ENCODE measurements at places on chromosomes 1 and 21.
A peak's percentile ranks its signal among the peaks of the same experiment; 100 is the strongest.

DNA sequence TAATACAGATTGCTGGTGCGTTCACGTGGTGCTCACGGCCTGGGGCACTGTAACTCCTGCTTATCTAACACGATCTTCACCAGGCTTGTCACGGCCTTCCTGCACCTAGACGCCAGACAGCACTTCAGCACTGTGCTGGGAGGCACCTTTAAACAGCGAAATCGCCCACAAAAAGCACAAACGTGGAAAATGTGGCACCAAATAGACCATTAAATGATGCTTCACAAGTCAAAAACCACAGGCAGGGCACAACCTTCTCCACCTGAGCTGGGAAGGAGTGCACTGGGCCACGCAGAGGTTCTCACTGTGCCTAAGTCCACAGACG is 20.0 kb downstream of the IBA57 start:
- peak; percentile 57 for DNase-seq

DNA sequence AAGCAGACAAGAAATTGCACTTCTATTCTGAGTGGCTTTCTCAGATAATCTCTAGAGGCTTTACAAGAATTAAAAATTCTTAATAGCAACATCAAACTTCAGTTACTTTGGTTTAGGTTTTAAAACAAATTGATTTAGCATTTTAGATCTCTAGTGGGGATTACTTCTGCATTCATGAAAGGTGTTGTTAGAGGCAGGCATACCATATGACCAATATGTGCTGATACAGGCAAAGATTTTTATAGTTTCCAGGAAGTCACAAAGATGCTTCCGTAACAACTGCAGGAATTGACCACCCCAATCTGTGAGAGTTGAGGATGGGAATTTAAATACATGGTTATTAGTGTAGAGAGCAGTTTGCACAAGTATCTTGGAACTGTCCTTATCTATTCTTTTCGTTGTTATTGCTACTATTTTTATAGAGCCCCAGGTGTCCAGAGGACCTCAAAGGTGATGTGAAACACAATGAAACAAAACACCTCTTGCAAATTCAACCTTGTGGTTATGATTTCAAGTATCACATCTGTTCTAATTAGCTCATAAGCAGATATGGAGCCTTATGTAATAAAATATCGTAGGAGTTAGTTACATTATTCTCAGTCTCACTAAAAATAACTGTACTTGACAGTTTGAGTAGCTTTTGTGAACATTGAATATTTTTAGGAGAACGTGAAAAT is 512.7 kb upstream of the ADGRL4 start:
- DNase-seq = no peak

GRCh38 chr1:145708063-145708462 is 895 bp upstream of the PDZK1 start:
- DNase-seq = no peak

DNA sequence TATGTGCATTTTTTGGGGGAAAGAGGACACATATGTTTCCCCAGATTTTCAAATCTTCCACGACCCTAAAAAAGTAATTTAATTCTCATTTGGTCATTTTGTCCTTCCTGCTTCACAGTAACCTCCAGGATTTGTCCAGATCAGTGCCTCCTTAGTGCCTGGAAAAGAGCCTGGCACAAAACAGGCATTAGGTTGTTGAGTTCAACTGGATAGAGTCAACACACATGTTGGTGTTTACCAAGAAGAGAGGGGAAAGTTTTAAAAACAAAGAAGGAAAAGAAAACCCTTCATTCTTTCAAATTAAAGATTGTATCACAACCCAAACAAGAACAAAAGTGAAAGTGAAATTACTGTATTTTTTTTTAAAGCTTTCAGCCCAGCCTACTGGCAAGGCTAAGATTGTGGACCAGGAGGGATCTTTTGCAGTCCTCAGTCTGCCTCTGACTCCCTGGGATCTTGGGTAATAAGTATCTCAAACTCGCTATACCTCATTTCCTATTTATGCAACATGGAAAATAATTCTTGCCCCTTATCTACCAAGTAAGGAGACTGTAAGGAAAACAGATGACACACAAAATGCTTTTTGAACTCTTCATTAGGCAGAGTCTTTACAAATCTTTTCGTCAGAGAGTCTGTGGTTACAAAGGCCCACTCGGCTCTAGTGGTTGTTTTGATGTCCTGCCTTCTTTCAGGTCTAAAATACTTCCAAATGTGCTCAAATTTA is 57.8 kb downstream of the ZNF281 start:
- no peak for DNase-seq

DNA sequence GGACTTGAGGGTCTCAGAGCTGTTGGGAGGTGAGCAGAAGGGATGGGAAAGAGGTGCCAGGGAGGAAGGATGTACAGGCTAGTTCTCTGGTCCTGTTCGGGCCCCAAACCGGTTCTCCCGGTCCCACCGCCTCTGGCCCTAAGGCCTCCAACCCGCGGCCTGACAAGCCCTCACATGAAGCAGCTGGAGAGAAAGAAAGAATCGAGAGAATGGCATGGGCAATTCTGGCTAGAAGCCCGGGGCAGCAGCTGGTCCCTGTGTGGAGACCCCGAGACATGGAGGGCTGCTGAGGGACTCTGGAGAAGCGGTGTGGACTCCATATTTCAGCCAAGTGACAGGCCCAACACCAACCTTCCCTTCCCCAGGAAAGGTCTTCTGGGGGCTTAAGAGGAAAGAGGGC is 730 bp downstream of the CDC42SE1 start:
- DNase-seq = no peak

- no peak for DNase-seq
Measured at GRCh38 chr21:44871576-44872269, 1.8 kb downstream of the PTTG1IP start.

GRCh38 chr1:21594935-21595897 is 73.9 kb downstream of the RAP1GAP start:
- peak; percentile 11 for DNase-seq

- no peak for DNase-seq
Measured at GRCh38 chr1:66943361-66943969, 18.7 kb downstream of the MIER1 start.

DNA sequence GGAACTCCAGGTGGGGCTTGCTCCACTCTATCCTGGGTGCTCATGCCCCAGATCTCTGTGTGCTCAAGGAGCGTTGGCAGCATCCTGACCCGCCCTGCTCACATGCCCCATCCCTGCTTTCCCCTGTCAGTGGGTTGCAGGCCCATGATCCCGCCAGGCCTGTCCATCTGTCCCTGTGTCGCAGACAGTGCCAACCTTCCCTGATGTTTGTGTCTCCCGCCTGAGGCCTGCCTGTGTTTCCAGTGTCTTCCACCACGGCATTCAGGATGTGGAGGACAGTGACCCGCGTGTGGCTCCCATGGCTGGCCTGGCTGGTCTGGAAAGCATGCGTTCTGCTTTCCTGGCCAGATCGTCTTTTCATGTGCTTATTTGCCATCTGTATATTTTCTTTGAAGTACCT is 82.9 kb downstream of the PCBP3 start:
- DNase-seq = no peak

GRCh38 chr1:104408268-104408667 is 658.6 kb downstream of the AMY1C start:
- DNase-seq = no peak

- DNase-seq = no peak
Measured at GRCh38 chr1:39849203-39849602, 34.1 kb downstream of the TRIT1 start.

- no peak for DNase-seq
Measured at GRCh38 chr1:104248385-104248784, 498.7 kb downstream of the AMY1C start.

DNA sequence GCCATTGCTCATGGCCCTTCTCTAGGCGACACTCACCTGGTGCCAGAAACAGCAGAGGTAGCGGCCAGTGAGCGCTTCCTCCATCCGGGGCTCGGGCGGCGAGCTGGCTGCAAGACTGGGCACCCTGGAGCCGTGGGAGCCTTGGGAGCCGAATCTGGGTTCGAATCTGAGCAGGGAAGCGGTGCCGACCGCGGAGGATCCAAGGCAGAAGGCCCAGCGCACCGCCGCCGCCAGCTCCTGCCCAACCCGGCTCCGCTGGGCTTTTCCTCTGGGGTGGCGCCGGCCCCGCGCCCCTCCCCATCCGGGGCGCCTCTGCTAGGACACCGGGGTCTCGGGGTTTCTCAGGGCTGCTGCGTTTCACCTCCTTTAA is 1.7 kb upstream of the PRDM16 start:
- no peak for DNase-seq

- no peak for DNase-seq
Measured at GRCh38 chr21:38295997-38296764, 39.4 kb downstream of the KCNJ15 start.

DNA sequence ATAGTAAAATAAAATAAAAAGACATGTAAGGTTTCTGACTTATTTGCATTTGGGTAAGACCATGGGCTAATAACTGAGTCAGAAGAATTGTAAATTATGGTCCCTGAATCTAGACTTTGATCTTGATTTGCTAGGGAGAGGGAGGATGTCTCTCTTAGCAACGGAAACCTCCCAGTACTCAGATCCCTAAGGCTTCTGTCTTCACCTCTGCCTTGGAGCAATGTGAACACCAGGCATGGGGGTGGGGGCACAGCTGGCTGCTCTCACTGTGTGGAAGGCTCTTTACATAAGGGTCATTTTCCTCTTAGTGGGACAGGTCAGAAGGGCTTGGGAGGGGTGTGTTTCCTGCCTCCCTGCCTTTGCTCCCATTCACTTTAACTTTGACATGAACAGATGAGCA is 17.0 kb upstream of the TMEM54 start:
- no peak for DNase-seq

DNA sequence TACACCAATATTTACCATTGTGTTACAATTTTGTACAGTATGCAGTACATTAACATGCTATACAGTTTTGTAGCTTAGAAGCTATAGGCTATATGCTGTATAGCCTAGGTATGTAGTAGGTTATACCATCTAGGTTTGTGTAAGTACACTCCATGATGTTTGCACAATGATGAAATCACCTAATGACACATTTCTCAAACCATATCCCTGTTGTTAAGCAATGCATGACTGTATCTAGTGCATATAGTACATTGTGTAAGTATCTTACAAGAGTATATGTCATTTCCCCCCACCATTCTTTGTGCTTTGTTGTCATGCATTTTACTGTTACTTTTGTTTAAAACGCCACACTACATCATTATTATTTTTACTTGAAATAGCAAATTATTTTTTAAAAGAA is 65.7 kb upstream of the RNF11 start:
- DNase-seq = no peak

DNA sequence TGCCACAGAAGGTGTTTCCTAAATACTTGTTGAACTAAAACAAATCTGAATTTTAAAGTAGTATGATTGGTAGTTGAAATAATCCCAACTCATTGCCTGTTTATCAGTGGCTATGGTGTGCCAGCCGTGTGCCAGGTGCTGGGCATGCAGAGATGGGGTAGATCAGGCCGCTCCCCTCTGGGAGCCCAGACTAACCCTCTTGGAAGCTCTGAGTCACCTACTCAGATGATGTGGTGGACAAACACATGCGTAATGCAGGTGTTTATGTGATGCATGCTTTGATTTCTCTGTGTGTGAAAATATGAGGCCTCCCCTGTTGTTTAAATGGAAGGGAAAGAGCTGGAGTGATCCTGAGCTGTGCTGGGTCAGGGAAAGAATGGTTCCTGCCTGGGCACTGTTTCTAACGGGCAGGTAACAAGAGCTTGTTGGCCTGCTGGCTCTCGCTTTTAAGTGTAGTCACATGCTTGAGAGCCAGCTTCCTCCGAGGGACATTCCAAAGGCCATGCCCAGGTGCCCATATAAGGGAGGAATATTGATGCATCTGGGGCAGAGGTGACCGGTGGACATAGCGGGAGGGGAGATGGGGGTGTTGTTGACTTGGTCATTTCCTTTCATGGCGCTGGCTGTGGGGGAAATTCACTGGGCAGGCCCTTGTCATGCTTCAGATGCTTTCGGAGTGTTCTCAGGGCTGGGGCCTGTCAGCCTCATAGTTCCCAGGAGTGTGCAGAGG is 10.2 kb downstream of the MFN2 start:
- DNase-seq = no peak

- DNase-seq = no peak
Measured at GRCh38 chr1:151347523-151348246, 633 bp upstream of the RFX5 start.

GRCh38 chr21:26593800-26594199 is 20.7 kb upstream of the CYYR1 start:
- no peak for DNase-seq

DNA sequence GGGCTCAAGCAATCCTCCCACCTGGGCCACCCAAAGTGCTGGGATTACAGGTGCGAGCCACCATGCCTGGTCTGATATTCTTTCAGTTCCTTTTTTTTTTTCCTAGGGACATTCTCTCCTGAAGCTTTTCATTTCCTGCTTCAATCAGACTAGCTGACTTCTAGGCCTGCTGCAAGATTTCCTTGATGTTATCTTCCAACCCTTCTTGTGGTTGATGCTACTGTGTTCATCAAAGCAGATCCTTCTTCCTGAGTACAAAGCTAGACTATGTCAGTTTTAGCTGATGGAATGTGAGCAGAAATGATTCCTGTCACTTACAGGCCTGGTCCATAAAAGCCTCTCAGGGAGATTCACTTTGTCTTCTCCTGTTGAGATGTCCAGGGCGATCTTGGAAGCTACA is 146.4 kb downstream of the CDC7 start:
- no peak for DNase-seq

- peak; percentile 49 for DNase-seq
Measured at GRCh38 chr1:160834945-160835565, 27.6 kb downstream of the CD244 start.

DNA sequence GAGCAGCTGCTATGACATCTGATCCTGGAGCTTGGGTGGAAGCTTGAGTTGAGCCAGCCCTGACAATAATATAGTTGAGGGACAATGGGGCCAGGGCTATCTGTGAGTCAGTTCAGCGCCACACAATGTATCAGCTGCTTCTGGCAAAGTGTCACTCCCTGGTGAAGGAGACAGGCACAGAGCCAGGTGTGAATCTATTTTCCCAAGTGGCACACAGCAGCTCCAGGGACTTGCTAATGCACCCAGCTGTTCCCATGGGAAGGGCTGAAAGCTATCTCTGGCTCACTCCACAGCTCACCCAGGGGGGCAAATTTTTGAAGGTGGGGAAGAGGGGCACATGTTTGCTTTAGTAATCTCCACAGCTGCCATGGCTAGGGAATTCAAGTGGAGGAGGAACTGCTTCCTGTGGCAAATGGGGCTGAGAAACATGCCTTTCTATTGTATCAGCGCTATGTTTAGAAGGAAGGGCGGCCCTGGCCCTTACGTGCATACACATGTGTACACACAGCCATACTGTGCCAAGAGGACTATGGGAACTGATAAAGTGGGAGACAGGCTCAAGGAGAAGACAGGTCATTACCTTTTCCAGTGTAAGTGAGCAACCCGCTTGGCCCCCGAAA is 2.2 kb downstream of the CYB5R1 start:
- DNase-seq = no peak

DNA sequence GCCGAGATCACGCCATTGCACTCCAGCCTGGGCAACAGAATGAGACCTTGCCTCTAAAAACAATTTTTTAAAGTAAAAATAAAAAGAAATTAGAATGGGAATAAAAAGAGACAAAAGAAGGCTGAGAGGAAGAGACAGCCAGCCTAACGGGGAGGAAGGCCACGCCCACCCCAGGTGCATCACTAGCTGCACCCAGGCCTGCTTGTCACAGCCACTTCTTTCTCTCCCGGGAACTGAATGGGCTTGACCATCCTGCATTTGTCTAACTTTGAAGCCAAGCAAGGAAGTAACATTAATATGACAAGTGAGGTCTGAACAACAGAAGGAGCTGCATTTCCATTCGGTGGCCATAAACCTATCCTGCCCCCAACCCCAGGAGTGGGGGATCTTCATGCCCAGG is 20.8 kb upstream of the EFNA1 start:
- DNase-seq = no peak

- no peak for DNase-seq
Measured at GRCh38 chr1:41762777-41763176, 155.9 kb downstream of the HIVEP3 start.

Measured in effector memory CD8-positive, alpha-beta T cell (primary cell).